Naive thymus-derived CD8-positive, alpha-beta T cell (primary cell): ENCODE measurements at places on chromosomes 1 and 21. TPM values are rescaled to one million over a fixed set of nuclear protein-coding genes. Genes with fewer than 3 reads are reported as not detected.

SYNC gene
- total RNA-seq = not detected

TRIM45 gene
- 0.14 TPM for total RNA-seq

TRIM17 gene
- 1.7 TPM for total RNA-seq

RNF186 gene
- not detected for total RNA-seq

DHX9 gene
- 244 TPM for total RNA-seq

PLA2G2C gene
- not detected for total RNA-seq

IFNLR1 gene
- total RNA-seq = 4.6 TPM

GOLT1A gene
- total RNA-seq = not detected

COP1 gene
- total RNA-seq = 47.3 TPM
